ENCODE measurements at places on chromosomes 4 and X.
A peak's percentile ranks its signal among the peaks of the same experiment; 100 is the strongest.

GRCh38 chr4:174707051-174707676, 121.9 kb downstream of the GLRA3 start:
- no peak for DNase-seq

GRCh38 chrX:37350034-37350365, 836 bp downstream of the PRRG1 start:
- DNase-seq = no peak

GRCh38 chr4:111066001-111066400, 443.1 kb upstream of the PITX2 start:
- no peak for DNase-seq

- no peak for DNase-seq
These were observed 250.6 kb upstream of the NDST3 start for GRCh38 chr4:117783716-117784115.

DNA sequence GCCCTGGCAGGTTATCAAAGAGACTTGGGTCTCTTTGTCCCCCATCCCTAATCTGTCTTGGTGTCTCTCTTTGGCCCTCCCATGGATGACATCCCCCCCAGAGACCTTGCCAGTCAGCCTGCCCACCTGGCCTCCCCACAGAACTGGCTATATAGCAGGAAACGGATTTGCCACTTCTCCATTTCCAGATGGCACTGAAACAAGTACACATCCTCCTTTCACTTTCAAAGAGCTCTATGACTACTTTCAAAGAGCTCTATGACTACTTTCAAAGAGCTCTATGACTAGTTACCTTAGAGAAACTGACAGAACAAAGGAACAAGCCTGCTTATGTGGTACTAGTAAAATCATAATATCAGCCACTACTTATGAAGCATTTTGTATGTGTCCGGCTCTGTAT, 175.3 kb downstream of the MAML3 start:
- no peak for DNase-seq

- peak; percentile 12 for DNase-seq
These were observed 39.0 kb downstream of the FAM53A start for GRCh38 chr4:1644891-1645657.

GRCh38 chr4:141121101-141121500, 12.2 kb downstream of the RNF150 start:
- no peak for DNase-seq

GRCh38 chr4:67204441-67204840, 340.9 kb downstream of the CENPC start:
- DNase-seq = no peak

- no peak for DNase-seq
These were observed 6.1 kb upstream of the ABRAXAS1 start for GRCh38 chr4:83490876-83491450.

- DNase-seq = no peak
These were observed 107.5 kb downstream of the CLNK start for GRCh38 chr4:10577018-10577417.

DNA sequence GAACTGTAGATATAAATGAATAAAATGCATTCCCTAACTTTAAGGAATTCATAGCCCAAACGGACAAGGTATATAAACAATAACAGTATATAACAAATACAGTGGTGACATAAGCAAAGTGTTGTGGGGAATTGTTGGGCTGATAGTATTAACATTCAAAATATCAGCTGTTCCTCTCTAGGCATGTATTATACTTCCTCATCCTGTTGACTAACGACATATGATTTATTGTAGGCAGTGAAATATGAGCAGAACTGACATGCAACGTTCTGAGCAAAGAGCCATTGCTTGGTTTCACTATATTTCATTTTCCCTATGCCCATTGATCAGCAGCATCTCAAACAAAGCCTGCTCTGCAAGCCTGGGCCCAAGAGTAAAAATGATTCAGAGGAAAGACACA, 143.9 kb downstream of the PTCHD1 start:
- DNase-seq = no peak

- no peak for DNase-seq
These were observed 187.5 kb downstream of the QDPR start for GRCh38 chr4:17324386-17324830.

- no peak for DNase-seq
These were observed 37.9 kb upstream of the PAPSS1 start for GRCh38 chr4:107757864-107758476.

- no peak for DNase-seq
These were observed 19.0 kb upstream of the AP1S2 start for GRCh38 chrX:15873566-15873965.

DNA sequence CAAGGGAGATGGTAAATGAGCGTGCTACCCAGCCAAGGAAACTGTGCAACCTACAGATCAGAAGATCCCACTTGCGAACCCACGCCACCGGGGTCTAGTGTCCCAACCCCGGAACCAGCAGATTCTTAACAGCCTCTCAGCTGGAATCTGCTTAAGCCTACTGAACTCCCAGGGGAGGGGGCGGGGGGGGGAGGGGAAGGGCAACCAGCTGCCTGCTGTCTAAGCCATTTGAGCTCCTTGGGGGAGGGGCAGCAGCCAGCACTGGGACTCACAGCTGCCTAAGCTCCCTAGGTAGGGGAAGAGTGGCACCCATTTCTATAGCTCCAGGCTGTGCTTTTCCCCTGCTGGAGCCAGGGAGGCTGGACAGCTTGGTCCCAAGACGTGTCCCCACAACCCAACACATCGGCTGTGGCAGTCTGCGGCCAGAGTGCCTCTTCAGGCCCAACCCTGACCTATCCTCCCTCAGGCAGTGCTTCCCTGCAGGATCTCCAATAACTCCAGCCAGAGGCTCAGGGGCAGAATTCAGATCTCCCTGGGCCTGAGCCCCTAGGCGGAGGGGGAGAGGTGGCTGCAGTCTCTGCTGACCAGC, 289.2 kb downstream of the LDB2 start:
- no peak for DNase-seq

DNA sequence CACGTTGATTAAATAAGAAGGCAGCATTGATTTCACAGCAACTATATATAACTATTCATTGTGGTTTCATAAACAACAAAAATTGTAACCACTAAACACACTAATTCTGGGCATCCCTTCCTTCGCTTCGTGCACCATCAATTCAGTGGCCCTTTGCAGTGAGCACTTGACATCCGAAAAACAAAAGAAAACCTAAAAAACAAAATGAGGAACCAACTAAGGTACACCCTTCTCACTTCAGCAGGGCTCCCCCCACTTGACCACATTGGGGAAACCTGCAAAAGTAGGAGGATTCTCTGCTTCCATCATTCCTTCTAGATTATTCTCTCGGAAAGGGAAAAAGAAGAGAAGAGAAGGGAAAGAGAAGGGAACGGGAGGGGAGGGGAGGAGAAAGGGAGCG, 28.3 kb downstream of the NBDY start:
- no peak for DNase-seq

DNA sequence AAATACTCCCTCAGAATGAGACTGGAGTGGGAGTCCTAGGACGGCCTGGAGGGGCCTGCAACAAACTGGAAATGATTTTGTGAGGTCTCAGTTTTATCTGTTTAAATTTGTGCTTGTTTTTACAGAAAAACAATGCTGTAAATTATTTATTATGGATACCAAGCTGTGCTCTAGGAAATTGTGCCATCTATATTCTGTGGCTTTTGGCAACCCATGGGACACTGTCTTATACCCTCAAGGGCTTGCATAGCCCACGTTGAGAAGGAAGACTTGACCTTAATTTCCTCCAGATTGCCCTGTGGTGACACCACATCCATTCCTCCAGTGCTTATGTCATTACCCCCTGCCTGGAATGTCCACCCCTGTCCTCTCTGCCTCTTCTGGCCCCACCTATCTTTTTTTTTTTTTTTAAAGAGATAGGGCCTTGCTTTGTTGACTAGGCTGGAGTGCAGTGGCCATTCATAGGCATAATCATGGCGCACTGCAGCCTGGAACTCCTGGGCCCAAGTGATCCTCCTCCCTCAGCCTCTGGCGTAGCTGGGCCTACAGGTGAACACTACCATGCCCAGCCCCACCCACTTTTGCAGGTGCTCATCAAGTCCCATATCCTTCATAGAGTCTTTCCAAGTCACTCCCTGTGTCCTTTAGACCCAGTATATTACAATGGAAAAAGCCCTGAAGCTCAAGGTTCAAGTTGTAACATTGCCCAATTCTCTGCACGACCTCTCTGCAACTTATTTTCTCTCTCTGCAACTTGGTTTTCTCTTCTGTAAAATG, 77.4 kb downstream of the HPRT1 start:
- DNase-seq = no peak

All from epithelial cell of prostate (primary cell).